ENCODE measurements at places on chromosomes 3 and 15.

- no peak for DNase-seq
These were observed 54.0 kb downstream of the TSC22D2 start for GRCh38 chr3:150462108-150462507.

DNA sequence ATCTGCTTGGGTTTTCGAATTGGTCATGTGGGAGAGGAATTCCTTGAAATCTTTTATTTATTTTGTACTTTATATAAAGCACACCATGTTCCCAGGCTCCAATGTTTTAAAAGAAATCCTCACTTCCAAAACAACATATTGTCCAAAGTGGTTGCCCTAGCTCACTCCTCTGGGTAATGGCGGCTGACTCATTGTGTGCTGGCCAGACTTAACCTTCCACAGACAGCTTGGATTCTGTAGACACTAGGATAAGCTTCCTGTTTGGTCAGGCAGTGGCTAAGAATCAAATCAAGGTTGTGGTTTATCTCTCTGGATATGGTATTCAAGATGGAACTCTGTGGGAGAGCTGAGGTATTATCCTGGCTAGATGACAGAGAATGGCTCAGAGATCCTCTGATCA, 55.8 kb upstream of the FAM98B start:
- no peak for DNase-seq

DNA sequence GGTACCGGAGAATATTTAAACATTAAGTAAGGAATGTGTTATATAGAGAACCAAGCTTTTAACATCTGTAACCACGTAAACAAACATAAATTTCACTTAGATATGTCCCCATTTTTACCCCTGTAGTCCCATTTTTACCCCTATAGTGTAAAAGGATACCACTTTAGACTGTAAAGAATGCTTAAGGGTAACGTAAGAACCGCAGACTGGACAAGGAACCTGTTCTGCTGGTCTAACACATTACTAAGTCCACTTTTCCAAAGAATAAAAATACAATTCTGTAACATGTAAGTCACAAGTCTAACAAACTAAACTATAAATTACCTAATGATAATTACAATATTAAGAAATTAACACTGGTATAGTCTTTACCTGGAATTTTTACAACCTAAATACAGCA, 2.9 kb downstream of the SLC12A6 start:
- no peak for DNase-seq

- DNase-seq, result no peak
These were observed 19.7 kb upstream of the THUMPD3 start for GRCh38 chr3:9343115-9343514.

- DNase-seq, result no peak
These were observed 25.3 kb downstream of the ARL14 start for GRCh38 chr3:160702290-160702689.

- no peak for DNase-seq
These were observed 54.5 kb downstream of the ST3GAL6 start for GRCh38 chr3:98817547-98818041.

DNA sequence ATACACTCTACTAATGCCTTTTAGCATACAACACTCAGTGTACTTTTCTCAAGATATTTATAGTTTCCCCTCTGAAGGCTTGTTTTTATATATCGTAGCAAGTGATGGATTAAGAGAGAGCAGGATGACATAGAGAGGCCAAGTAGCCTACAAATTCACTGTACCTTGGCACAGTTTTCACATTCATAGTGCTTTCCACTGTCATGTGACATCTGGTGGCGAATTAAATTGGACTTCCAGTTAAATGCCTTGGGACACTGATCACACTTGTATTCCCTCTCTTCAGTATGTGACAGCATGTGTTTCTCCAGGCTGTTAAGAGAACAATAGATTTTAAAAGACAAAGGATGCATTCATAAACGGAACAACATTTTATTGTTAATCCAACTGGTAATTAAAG, 541.1 kb downstream of the MECOM start:
- DNase-seq, result no peak

GRCh38 chr15:88484682-88485331, 17.3 kb downstream of the MRPS11 start:
- DNase-seq, result no peak

DNA sequence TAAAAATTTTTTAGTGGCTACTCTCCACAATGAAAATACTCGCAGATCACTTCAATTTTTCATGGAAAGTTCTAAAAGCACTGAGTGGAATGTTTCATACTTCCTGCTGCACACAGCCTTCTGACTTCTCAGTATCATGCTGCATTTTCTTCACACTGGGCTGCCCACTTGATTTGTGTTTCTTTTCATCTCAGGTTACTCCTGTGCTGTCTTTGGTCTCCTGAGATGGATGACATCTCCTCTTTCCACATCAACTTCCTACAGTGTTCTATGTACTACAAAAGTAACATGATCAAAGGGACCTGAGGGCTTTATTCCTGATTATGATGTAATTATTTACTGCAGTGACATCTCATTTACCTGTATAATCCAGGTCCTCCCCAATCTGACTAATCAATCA, 927.7 kb downstream of the ROBO2 start:
- DNase-seq, result no peak

All from stimulated activated CD8-positive, alpha-beta memory T cell treated with anti-CD3 and anti-CD28 coated beads, Interleukin-7, amount 100 ng/mL, for 1 hour (primary cell).